NCI-H2081 treated with DMSO at 0.1 percent for 48 hours (cell line): ENCODE measurements at places on chromosomes 6 and 20.

DNA sequence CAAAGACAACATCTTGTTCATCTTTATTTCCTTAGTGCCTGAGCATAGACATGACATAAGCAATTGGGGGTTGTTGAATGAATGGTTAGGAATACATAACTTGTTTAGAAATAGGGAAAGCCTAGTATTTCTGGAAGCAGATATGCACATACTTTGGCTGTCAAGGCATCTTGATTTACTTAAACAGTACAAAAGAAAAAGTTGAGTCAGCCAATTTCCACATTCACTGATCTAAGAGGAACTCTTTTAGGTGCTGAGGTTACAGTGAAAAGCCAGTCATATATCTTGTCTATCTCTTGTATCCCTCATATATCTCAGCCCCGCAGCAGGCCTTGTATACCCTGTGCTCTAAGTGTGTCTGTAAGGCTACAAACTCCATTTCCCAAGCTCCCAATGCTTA, 11.6 kb downstream of the ZKSCAN4 start:
- DNase-seq: no peak

DNA sequence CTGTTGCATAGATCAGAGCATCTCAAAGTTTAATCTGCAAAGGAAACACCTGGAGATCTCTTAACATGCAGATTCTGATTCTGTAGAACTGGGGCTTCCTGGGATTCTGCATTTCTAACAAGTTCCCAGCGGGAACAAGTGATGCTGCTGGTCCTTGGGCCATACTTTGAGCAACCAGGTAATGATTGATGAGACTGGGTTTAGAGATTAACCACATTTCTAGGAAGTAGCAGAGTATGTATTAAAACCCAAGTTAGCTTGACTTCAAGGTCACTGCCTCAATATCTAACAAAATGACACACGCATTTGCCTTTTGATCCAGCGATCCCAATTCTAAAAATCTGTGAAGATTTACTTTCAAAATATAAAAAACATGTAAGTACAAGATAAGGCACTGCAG, 83.0 kb upstream of the DTNBP1 start:
- no peak for DNase-seq

DNA sequence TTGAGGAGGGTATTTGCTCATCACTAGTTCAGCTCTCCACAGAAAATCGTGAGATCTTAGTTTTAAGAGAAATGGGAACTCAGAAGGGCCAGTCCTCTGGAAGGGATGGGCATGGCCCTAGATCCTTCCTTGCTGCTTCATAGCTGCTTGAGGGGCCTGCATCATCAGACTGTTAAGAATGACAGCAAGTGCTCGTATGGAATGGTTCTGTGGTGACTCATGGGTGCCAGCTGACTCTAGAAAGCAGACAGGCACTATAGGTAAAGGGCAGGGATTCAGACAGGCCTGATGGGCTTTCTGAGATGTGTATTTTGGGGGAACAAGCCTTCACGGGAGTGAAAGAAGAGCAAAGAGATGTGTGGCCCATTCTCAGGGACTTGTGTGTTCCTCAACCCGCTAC, 90.8 kb downstream of the MYLK4 start:
- DNase-seq: no peak

GRCh38 chr6:136491754-136492153, 58.5 kb downstream of the MAP7 start:
- no peak for DNase-seq

- DNase-seq: no peak
These were observed 155.7 kb downstream of the RIMS1 start for GRCh38 chr6:72042088-72042487.

DNA sequence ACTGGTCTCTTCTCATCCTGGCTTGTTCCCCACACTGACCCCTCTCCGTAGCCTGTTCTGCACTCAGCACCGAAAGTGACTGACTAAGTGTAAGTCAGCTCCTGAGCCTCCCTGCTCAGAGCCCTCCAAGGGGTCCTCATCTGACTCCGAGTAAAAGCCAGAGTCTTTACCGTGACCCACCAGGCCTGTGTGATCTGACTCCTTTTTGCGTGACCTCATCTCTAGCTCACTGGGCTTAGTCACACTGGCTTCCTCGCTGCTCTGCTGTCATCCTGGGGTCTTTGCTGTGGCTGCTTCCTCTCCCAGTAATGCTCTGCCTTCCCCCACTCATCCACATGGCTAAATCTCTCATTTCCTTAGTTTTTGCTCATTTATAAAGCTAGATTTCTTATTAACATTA, 116.6 kb downstream of the PLCB4 start:
- no peak for DNase-seq

- DNase-seq: no peak
These were observed 8.8 kb downstream of the L3MBTL1 start for GRCh38 chr20:43516251-43516824.
